NCI-H1105 (cell line): ENCODE measurements at places on chromosomes 4 and X.

DNA sequence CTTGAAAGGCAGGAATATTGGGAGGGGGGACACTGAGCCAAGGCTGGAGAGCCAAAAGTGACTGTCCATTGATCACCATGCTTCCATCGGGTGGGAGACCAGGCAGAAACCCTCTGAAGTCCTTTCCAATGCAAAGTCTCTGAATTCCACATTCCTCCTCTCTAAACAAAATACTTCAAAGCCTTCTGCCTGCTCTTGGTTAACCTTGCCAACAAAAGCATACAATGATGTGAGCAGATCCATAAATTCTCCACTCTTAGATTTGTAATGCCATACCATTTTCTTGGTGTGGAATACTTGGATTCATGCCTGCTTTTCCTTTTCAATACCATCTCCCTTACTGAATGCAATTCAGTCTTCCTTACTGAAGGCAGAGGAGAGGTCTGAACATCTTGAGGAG, 74.1 kb upstream of the FAM9B start:
- no peak for DNase-seq

DNA sequence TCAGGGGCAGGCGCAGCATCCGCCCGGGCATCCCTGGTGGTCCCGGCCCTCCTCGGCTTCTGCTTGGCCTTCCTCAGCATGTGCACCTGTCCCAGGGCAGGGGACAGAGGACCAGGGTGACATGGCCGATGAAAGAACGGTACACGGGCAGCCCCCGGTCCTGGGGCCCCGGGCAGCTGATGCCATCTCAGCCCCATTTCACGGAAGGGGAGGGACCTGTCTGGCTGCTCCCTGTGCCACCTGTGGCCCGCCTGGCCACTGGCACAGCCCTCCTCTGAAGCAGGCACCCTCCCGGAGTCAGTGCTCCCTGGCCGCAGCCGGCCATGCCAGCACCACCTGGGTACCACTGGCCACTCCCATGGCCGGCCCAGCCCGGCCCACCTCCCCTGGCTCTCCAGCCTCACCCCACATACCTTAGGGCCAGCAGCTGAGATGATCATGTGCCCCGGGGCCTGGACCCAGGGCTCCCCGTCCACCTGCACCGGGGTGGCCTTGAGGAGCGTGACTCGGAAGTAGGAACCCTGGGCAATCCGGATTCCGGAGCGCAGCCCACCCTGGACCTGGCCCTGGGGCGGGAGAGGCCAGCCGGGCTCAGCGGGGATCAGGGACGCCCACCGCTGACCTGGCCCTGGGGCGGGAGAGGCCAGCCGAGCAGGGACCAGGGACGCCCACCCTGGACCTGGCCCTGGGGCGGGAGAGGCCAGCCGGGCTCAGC, 12.6 kb downstream of the DGKQ start:
- DNase-seq, result no peak

- no peak for DNase-seq
These were observed 62.0 kb downstream of the ASMT start for GRCh38 chrX:1676866-1677265.

DNA sequence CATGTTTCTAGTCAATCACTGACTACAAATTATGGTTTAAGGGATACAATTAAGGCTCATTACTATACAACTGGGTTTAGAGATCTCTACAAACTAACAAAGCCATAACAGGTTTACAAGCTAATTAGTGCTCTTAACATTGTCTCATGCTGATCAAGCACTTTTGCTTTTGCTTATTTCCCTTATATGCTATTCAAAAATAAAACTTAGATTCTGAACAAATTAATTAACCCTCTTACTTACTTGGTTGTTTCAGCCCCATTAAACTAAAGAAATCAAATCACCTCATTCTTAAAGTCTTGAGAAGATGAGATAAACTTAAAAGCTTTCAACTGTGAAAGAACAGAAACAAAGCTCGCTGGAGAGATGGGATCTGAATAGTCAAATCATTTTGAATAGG, 2024.5 kb upstream of the ADGRL3 start:
- DNase-seq, result peak; percentile 1

GRCh38 chr4:152935631-152936445, at the start of gene FHDC1:
TSS of gene FHDC1 (plus strand) at chr4:152936323. CDS start at chr4:152943058, 6,735 bp downstream.
- DNase-seq, result peak; percentile 57

GRCh38 chrX:40290517-40290916, 192.8 kb upstream of the BCOR start:
- no peak for DNase-seq

GRCh38 chr4:156949373-156949814, 22.2 kb downstream of the PDGFC start:
- no peak for DNase-seq

DNA sequence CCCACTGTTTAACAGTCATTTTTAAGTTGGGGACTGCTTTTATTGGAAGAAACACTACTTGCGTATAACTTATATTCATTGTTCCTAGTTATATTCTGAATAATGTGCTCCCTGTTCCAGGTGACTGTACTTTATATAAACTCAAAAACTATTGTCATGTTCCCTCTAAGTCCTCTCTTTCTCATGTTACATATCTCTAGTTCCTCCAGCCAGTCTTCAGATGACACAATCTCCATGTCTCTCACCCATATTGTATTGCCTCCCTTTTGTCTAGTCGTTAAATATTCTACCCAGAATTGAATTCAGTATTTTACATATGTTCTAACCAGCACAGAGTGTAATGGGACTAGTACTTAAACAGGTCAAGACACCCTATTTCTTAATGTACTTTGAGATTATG, 5.3 kb downstream of the VAMP7 start:
- DNase-seq, result no peak

DNA sequence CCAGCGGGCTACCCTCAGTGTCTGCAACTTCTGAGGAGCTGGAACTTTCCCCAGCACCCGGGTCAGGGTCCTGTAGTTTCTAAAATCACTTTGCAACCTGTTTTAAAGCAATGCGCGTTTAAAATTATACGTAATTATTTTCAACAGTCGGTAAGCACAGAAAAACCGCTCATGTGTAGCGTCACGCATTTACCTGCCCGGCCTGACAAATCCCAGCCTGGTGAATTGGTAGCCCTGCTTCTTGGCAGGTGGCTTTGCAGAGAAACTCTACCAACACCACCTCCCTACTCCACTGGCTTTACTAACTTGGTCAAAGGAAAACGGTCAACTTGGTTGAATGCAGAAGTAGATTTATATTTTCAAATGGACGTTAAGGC, 640 bp downstream of the BANK1 start:
- DNase-seq, result no peak

GRCh38 chr4:163758032-163758431, 263.5 kb downstream of the TMA16 start:
- DNase-seq, result no peak

- DNase-seq, result no peak
These were observed 353.2 kb upstream of the MAGEB2 start for GRCh38 chrX:29862126-29862677.

DNA sequence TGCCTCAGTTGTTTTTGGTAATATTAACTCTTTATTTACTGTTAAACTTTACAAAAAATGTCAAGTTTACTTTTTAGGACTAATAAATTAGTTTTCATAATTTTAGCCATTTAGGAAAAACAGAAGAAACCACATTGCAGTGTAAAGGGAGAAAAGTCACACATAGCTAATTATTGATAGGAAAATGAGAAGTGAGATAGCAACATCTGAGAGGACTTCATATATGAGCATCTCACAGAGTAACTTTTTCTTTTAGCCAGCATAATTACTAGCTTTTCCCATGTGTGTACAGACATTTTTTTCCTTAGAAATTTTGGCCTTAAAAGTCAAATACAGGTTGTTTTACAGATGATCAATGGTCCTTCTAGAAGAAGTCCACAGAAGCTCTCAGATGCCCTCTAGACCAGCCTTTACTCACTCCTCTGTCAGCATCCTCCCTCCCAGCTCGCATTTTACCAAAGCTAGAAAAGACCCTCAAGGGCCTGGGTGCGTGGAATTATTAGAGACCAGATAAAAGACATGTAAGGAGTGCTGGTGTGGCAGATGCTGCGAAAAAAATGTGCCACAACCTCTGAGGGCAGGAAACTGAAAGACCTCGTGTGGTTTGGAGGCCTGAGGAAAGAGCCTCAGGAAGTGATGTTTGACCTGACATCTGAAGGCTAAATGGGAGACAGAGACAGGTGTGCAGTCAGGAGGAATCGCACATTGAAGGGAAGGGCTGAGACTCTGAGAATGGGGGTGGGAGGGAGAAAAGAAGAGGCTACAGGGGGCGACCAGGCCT, 156.9 kb downstream of the CBR4 start:
- DNase-seq, result no peak

DNA sequence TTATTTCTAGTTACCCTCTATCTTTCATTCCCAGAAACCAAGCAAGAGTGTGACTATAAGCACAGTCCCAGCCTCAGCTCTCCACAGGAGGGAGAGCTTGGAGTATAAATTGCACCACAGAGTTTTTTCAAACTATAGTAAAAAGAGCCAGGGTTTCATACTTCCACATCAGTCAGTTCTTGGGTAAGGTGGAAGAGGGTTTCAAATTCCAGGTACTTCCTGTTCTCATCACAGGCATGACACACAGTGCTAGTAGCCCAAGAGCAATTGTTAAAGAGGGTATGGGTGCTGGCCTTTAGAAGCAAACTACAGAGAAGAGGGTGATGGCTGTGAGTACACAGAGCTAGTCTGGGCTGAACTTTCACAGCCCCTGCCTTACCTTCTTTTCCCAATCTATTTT, 5.7 kb upstream of the IL1RAPL1 start:
- DNase-seq, result no peak

DNA sequence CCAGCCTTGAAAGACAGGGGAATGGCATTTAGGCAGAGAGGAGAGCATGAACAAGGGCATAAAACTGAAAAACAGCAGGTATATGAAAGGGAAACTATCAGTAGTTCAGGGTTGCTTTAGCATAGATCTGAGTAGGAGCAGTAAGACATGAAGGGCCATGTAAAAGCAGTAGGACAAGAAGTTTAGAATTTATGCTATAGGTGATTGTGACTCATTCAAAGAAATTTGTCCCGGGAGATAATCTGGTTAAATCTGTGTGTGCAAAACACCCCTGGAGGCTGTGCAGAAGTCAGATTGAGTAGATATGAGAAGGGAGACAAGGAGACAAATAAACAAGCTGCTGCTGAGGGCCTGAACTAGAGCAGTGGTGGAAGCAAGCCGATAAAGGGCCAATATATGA, 109.1 kb upstream of the BMP3 start:
- no peak for DNase-seq

GRCh38 chr4:58093352-58093751, 983.2 kb upstream of the IGFBP7 start:
- no peak for DNase-seq
